ENCODE measurements at places on chromosomes 12 and 14.

DNA sequence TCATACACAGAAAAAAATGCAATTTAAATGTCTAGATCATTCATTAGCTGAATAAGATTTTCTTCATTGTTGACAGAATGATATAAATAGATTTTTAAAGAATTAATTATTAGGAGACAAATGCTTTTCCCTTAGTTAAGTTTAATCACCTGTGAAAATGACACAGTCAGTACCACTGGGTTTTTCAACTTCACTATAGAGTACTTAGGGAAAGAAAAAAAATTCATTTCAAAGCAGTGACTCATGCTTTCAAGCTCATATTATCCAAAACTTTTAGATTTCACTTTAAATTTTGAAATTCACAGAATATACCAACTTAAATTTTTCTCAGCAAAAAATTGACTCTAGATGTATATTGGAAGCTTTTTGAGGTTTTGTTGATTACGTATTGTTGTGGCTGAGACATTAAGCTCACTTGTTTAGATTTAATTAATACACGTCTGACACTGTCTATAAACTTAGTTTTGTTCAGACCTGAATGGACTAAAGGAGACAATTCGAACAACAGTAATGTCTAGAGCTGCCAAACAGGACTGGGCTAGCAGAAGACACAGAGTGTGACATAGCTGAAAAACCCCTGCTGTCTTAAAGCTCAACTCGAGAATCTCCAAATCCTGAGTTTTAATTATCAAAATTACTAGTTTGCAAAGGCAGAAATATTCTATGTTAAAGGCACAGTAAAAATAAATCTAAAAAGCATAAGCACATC, 1.6 kb downstream of the MGAT4C start:
- DNase-seq, result no peak

GRCh38 chr12:64145226-64145625, 76.9 kb downstream of the KICS2 start:
- DNase-seq, result no peak

DNA sequence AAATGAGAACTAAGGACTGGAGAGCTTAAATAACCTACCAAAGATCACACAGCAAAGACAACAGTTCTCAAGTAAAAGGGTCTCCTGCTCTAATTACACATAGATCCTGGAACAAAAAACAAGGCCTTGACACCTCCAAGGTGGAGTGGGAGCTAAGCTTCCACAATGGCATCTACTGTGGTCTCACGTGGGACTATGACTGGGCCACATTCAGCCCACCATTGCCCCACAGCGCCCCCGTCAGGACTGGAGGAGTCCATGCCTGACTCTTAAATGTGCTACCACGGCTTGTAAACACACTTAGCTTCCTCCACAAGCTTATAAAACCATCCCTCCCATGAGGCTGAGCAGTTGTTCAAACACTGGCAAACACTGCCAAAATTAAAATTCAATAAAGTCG, 88.5 kb downstream of the GCH1 start:
- DNase-seq, result no peak

- no peak for DNase-seq
These were observed 48.3 kb upstream of the KICS2 start for GRCh38 chr12:64270411-64270810.

Data from COR-L47 (cell line).